Stimulated activated CD4-positive, alpha-beta T cell treated with anti-CD3 and anti-CD28 coated beads, Interleukin-1b, Interleukin-23, amount 100 ng/mL, for 24 hours (primary cell): ENCODE measurements at places on chromosomes 3 and 15.

DNA sequence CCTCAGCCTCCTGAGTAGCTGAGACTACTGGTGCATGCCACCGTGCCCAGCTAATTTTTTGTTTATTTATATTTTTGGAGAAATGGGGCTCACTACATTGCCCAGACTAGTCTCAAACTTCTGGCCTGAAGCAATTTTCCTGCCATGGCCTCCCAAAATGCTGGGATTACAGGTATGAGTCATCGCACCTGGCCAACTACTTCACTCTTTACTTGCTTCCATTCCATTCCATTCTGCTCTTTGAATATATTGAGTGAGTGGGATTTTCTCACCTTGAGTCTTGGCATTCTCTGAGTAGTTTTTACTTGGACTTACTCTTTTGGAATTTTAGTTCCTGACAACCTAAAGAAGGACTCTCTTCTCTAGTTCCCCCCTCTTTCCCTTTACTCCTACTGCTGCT is 93.8 kb upstream of the UNC13C start:
- DNase-seq, result no peak

GRCh38 chr3:28840976-28841376 is 439.9 kb upstream of the RBMS3 start:
- peak; percentile 31 for DNase-seq

GRCh38 chr3:87796843-87797185 is 262.0 kb downstream of the CGGBP1 start:
- DNase-seq, result no peak

DNA sequence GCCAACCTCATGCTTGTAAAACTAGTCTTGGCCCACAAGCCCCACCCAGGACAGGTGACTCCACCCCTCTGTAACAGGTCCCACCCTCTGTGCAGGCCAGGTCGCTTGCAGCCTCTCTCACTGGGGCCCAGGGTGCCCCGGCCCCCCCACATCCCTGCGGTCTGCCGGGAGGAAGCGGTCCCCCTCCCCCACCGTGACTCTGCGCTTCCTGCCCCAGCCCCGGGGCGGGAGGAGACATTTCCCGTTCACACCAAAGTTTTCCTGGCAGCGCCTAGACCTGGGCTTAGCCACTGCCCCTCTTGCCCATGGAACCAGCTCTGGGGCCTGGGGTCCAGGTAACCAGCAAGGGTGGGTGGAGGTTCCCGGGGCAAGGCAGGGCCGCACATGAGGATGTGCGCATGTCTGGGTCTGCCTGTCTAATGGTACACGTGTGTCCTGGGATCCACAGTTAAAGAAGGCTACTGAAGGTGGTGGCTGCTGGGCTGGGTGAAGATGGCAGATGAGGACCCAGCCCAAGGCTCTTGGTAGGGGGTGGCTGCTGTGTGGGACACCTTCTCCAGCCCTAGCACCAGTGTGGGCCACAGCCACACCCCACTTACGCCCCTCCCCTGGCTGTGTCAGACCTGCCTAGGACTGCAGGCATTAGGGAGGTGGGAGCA is 8.4 kb downstream of the NBEAL2 start:
- DNase-seq, result peak; percentile 63

- no peak for DNase-seq
These were observed 59.6 kb downstream of the UBE2E2 start for GRCh38 chr3:23262766-23263165.

GRCh38 chr3:69296995-69297394 is 88.9 kb downstream of the FRMD4B start:
- DNase-seq, result no peak

DNA sequence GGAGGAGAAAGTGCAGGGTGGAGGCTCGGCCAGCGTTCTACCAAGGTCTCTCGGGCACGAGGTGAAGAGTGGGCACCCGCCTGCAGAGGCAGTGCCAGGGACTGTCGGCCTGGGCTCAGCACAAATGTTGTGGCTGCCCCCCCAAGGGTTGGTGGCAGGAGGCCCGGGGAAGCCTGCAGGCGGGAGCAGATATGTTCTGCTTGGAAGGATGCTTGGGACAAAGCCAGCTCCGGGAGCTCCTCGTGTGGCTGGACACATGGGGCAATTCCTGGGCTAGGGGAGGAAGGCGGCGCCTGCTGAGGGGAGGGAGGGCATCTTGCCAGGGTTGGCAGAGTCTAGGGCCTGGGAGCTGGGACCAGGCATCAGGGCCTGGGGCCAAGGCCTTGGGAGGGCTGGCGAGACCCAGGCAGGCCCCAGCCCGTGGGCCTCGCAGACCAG is 30.4 kb upstream of the FBLN2 start:
- no peak for DNase-seq

DNA sequence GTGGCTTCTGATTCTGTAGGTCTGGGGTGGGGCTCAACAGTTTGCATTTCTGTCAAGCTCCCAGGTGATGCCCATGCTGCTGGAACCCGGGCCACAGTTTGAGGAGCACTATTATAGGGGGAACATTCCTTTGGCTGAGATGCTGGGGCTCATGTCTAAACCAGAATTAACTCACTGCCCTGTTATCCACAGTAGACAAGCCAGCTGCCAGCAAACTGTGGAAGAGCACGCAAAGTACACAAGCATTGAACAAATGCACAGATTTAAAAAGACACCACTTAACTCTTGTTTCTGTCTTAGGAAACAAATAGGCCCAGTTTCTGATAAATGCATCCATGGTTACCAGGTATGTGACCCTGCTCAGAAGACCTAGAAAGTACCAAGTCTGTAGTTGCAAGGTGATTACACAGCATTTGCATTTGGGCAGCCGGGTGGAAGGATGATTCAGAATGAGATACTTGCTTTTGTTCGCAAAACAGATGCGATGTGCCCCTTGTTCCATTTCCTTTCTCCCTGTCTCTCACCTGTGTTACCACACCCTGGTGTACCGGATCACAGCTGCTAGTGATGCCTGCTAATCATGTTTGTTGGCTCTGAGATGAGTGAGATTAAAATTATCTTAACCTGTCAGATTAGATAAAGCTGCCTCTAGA is 12.4 kb downstream of the GYG1 start:
- no peak for DNase-seq

- no peak for DNase-seq
These were observed 216.2 kb downstream of the ITPR1 start for GRCh38 chr3:4709341-4709740.

DNA sequence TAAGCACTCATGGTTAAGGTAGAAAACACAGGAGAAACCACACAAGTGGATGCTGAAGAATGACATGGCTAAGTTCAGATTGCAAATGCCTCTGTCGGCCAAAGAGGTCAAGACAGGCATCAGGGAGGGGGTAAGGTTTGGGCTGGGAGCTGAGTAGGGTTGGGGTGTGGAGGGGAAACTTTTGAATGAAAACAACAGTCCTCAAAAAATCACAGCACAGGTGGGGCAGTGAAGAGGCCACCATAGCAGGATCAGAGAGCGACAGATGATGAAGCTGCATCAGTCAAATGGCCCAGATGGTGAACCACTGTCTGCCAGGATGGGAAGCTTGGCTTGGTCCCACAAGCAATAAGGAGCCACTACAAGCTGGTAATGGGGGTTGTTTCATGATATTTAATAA is 74.9 kb downstream of the ADCY5 start:
- DNase-seq, result no peak

DNA sequence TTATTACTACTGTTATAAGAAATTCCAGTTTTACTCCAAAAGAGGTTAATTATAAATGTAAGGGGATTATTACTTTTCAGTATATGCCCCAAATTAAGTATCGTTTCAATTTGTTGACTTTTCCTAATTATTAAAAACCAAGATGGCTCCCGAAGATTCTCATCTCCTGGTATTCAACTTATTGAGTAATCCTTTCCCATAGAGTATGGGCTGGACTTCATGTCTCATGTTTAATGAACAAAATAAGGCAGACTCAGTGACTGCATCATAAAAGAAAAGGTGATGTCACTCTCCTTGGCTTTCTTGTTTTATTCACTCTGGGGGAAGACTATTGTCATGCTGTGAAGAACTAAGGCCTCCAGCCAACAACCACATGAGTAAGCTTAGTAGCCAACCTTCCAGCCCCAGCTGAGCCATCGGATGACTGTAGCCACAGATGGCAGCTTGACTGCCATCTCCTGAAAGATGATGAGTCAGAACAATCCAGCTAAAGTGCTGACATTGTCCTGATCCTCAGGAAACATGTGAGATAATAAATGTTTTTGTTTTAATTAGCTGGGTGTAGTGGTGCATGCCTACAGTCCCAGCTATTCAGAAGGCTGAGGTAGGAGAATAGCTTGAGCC is 17.3 kb downstream of the IGF2BP2 start:
- no peak for DNase-seq

- DNase-seq, result peak; percentile 44
These were observed 7.7 kb downstream of the CCR5 start for GRCh38 chr3:46378426-46378942.

- DNase-seq, result no peak
These were observed 244.1 kb upstream of the TBL1XR1 start for GRCh38 chr3:177441276-177441812.

- DNase-seq, result no peak
These were observed 34.9 kb upstream of the GPR160 start for GRCh38 chr3:170002879-170003278.

GRCh38 chr3:180253283-180253682 is 216.5 kb upstream of the PEX5L start:
- DNase-seq, result no peak

DNA sequence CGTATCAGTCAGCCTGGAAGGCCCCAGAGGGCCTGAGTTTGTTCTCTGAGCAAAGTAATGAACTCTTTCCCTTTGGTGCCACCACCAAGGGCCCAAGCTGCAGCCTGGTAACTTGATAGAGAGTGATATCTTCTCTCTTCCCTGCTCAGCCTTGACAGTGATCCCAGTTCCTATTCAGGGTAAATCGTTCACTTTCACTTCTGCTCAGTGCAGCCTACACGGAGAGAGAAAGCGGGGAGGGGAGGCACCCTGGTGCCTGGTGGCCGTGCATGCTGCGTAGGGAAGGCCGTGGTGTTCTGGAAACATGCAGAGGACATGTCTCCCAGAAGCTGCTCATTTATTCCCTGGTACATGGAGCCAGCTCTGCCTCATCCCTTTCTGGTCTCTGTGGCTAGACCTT is 54.9 kb downstream of the KIF9 start:
- DNase-seq, result no peak

DNA sequence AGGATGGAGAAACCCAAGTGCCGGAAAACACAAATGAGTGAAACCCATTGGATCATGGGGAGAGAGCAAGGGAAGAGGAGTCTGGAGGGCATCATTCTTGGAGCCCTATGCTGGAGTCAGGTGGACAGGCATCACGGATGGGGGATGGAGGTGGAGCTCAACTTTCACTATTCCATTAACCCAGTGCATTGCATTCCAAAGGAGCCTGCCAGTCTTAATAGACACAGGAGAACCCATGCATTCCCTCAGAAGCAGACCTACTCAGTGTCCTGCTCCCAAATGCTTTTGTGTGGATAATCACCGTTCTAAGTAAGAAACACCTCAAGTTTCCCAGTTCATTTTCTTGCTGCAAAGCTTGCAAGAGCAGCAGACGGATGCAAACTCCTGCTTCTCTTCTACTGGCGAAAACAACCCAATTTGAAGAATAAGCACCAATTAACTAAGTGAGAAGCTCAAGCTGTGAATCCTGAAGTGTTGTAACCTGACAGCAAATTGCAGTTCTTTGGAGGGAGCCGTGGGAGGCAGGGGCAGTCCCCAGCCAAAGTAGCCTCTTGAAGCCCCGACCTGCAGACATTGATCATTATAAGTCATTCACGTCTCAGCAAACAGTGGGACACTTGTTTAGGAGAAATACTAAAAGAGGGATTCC is 25.3 kb downstream of the SEMA5B start:
- no peak for DNase-seq

- DNase-seq, result no peak
These were observed 1.5 kb downstream of the ZIC1 start for GRCh38 chr3:147410526-147411237.

DNA sequence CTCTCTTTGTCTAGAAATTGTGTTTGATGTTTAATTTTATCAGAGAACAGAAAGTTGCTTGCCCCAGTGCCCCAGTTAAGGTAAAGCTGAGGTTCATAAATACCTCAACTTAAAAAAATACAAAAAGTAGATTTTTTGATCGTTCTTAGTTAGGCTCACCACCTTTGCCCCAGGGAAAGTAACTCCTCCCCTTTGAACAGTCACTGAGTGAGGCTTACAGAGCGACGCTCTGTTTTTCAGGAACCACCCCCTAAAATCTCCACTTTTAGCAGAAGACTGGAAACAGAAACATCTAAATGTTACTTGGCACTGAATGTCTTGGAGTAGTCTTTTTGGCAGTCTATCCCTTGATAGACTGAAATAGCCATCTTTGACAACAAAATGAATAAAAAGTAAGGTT is 24.9 kb downstream of the BLM start:
- DNase-seq, result no peak

DNA sequence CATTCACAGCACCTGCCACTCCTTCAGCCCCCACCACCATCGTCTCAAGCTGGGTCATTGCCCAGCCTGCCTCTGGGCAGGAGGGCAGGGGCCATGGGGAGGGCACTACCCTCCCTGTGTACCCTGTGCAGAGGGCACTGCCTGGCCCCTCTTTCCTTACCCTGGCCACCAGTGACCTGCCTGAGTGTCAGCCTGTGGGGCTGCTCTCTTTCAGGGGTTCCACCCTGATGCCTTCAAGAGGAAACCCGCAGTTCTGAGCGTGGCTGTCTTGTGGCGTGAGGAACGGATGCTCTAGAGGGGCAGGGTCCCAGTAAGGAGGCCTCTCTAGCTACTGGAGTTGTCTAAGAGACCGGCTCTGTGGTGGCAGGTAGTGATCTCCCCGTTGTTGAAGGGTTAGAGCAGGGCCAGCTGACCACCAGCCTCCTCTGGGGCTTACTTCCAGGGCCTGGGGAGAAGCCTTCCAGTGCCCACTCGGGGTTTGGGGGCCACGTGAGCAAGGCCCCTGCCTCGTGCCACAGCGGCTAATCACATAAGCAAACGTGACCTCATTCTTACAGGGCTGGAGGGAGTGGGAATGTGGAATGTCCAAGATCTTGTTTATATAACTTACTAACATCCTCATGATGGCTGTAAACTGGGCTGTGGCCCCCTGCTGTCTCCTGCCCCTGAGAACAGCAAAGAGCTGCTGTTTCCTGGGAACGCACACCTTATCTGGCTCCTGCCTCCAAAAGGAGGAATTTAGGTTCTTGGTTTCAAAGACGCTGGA is 31.4 kb upstream of the SEC13 start:
- DNase-seq, result no peak

- DNase-seq, result peak; percentile 51
These were observed 6.8 kb downstream of the BCL6 start for GRCh38 chr3:187738331-187739093.

- DNase-seq, result no peak
These were observed 212.0 kb downstream of the FEZF2 start for GRCh38 chr3:62161371-62161770.

- DNase-seq, result no peak
These were observed 60.7 kb upstream of the HEG1 start for GRCh38 chr3:125116311-125117080.

GRCh38 chr15:64247535-64247905 is 84.7 kb upstream of the PPIB start:
- no peak for DNase-seq
